Tongue (tissue), 3 donors: ENCODE measurements at places on chromosomes 4 and X.

DNA sequence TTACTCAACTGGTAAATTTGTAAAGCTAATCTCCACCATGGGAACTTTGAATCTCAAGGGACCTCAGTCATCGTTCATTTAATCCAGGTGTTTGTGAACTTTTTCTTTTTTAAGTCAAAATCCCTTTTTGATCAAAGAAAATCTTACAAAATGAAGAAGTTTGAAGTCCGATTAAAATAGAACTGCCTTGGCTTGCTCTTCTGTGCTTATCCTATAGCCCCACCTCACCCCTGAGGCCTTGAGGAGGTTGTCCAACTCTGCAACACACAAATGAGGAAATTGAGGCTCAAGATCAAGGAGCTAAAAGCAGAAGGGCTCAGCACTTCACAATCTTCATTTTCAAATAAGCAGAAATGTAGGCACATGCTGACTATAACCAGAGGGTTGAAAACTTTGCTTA is 240.3 kb upstream of the SFRP2 start:
- no peak for DNase-seq

DNA sequence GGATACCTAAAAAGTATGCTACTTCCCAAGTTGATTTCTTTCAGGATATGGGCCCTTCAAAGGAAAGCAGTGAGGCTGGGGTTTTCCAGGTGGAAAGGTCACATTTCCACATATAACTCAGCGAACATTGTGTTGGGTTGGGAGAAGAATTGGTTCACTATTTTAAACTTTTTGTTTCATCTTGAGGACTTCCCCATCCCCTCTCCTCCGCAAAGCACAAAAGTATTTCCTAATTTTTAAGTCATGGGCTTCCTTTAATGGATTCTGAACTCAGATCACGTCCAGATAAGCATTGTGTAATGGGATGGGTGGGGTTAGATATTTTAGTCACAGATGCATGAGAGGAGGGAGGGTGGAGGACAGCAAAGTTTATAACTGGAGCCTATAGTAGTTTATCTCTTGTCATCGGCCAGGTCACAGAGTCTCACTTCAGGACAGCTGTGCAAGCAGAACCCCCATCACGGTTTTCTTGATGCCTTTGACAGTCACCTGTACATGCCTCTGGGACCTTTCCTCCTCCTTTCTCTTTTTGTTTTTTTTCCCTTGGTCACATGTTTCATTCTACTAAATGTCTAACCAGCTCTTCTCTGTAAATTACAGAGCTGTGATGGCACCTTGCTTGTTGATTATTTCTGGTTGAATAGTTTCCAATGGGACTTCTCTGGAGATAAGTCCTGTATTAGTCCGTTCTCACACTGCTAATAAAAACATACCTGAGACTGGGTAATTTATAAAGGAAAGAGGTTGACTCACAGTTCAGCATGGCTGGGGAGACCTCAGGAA is 115.4 kb downstream of the PTTG2 start:
- no peak for DNase-seq

DNA sequence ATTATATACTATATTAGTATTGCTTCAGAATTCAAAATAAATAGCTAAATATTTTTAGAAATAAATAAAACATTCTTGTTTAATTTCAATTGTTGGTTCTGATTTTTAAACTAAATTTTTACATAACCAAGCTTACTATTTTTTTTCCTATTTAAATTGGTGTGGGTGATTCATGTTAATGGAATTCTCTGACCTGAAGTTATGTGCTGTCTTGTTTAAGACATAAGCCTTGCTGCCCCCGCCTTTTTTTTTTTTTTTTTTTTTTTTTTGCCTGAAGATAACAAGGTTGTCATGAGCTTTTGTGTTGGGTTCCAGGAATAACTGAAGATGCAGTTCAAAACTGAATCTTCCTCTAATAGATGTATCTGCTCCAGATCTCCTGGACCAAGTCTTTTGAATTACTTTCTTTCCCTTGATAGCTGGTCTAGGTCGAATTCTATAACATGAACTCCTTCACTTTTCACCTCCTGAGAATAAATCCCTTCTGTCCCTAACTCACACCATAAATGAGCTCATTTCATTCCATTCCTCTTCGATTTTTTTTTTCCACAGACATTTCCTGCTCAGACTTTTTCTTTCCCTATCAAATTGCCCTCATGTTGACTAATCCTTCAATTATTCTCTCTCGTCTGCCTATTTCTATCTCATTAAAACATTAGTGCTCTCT is 261.5 kb upstream of the FTHL17 start:
- no peak for DNase-seq

- DNase-seq = peak; percentile 42
Observed at GRCh38 chrX:56232221-56233082, at the start of gene KLF8. TSS of gene KLF8 (plus strand) at chrX:56232356. CDS start at chrX:56233335, 979 bp downstream.

- DNase-seq = peak; percentile 81
Observed at GRCh38 chrX:40845331-40845911, 110.1 kb upstream of the MED14 start.

- DNase-seq = no peak
Observed at GRCh38 chrX:41457613-41458192, 10.6 kb downstream of the NYX start.

DNA sequence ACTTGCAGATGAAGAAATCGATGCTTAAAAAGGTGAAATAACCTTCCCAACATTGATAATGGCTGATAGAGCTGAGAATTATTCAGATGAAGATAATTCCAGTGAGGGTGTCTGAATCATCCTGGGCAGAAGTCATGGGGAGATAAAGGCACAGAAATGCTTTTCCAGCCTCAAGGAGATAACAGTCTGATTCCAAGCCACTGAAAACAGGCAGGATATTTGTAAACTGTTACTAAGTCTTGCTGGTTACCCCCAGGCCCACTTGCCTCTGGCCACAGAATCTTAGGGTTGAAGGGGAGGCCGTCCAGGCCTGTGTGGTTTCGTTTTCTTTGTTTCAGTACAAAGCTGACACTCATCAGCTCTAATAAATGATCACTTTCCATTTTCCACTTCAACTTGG is 158.5 kb downstream of the SH3KBP1 start:
- DNase-seq = no peak
